NCI-H1048 (cell line): ENCODE measurements at places on chromosomes 6 and 20.
A peak's percentile ranks its signal among the peaks of the same experiment; 100 is the strongest.

GRCh38 chr6:71533939-71534379 lies 245.3 kb downstream of the OGFRL1 start:
- no peak for DNase-seq

DNA sequence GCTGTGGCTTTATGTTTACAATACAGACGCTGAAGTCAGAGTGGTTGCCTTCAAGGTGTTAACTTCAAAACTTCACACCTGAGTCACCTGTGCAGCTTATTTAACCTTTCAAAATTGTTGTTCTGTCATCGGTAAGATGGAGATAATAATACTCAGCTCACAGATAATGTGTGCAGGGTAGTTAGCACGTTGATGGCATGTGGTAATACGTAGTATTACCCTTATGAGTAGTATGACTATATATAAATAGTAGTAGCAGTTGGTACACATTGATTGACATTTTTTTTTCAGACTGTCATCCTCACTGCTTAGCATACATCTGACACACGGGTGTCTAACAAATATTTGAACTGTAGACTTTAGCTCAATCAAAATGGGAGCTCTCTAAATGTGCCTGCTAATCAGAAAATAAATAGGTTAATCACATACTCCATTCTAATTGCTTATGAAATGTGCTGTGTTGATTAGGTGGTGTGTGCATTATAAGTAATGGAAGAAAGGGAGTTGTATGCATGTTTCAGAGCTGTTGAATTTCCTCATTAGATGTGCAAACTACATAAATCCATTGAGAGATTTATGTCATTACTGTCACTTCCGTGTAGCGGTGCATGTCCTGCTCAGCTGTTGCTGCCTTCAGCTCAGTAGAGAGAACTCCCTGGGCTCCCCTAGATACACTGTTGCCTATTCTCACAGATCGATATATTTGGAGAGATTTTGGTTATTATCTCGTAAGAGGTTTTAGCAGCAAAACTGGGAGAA lies 11.2 kb upstream of the MROH8 start:
- DNase-seq, result no peak

- DNase-seq, result no peak
Measured at GRCh38 chr20:50226093-50226974, 35.7 kb downstream of the CEBPB start.

- DNase-seq, result no peak
Measured at GRCh38 chr6:10276106-10276505, 138.8 kb downstream of the TFAP2A start.

DNA sequence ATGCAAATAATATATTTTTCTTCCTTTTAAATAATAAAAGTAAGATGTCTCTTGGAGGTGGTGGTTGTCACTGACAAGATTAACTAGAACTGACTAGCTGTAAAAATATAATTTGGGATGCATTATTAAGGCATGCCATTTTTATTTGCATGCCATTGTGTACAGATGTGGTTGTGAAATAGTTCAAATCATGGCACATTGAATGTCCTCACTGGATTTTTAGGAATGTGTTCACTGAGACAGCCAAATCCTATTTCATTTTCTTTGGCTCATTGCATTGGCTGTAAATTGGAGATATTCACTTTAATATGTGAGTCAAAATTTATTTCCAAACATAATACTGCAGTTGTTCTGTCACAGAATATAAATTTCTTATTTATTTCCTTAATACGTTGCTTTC lies 62.3 kb downstream of the ESR1 start:
- DNase-seq, result no peak

DNA sequence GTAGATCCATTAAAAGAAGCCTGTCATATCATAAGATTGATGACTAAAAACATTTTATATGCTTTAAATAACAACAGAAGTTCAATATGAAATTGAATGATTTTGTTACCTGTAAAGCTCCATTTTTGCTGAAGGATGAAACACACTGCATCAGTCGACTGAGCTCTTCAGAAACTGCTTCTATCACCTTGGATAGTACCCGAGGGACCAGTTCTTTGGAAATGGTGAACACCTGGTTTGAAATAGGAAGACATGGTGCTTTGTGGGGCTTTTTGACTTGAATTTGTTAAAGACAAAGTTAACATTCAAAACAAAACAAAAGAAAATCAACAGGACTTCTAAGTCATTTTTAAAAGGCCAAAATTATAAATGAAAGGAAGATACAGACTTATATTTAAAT lies 105.7 kb downstream of the IRF4 start:
- DNase-seq, result no peak

GRCh38 chr6:10722820-10723566 lies at the start of gene TMEM14C:
TMEM14C (plus strand) TSS chr6:10723070; CDS start chr6:10724614, 1,544 bp downstream.
- peak; percentile 90 for DNase-seq

- no peak for DNase-seq
Measured at GRCh38 chr6:22421198-22421597, 124.4 kb upstream of the PRL start.

- DNase-seq, result no peak
Measured at GRCh38 chr6:129516005-129516404, 194.0 kb downstream of the ARHGAP18 start.

DNA sequence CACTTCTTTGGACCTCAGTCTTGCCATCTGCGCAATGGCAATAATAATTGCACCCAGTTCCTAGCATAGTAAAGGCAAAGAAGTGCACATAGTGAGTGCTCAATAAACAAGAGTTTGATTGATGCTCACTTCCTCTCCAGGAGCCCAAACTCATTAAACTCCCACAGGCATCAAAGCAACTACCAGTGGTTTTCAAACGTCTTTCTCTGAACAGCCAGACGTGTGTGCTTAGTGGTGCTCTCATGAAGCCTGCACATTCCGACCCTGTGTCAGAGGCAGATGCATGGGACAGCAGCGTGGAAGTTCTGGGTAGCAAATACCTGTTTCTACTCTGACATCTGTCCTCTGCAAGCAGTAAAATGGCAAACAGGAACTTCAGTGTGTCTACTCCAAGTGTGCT lies 146.3 kb upstream of the MAFB start:
- DNase-seq, result no peak

DNA sequence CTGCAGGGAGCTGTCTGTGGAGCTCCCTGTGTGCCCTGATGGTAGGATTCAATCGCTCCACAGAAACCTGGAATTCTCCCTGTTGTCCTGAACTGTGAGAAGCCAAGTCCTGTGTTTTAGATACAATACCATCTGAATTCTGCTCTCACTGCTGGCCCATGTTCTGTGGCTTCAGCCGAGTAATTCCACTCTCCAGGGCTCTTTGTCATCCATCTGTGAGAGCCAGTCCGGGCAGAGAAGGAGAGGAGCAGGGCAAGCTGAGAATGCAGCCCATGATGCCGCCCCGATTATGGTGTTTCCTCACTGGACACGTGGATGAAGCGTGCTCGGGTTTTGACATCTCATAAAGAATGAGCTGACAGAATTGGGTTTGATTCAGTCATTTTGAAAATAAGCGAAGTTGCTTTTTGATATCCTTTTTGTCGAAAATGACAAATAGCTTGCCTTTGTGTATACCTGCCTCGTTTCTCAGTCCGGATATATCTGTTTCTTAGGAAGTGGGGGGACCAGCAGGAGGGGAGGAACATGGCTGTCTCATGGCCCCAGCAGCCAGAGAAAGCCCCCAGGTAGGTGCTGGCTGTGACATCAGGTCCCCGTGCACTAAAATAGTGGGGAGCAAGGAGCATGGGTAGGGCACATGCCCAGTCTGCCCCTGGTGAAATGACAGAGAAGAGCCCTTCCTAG lies 8.2 kb upstream of the CD93 start:
- DNase-seq, result no peak

- DNase-seq, result no peak
Measured at GRCh38 chr20:10522328-10522727, 87.2 kb downstream of the SLX4IP start.

DNA sequence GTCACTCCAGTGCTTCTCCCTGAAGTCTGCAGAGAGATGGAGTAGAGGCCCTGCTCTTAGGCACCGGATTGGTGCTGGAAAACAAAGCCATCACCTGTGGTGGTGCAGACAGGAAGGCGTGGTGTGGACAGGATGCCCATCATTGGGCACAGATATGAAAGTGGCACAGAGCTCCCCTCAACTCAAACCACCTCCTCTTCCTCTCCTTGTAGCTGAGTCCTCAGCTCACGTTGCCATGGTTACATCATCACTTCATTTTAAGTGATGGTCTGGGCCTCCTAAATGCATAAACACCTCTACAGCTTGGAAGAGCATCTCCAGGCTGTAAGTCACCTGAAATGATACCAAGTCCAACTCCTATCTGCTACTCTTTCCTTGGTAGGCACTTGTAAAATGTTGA lies 8.0 kb upstream of the RTF2 start:
- no peak for DNase-seq
